ENCODE measurements at places on chromosomes 4 and X.

DNA sequence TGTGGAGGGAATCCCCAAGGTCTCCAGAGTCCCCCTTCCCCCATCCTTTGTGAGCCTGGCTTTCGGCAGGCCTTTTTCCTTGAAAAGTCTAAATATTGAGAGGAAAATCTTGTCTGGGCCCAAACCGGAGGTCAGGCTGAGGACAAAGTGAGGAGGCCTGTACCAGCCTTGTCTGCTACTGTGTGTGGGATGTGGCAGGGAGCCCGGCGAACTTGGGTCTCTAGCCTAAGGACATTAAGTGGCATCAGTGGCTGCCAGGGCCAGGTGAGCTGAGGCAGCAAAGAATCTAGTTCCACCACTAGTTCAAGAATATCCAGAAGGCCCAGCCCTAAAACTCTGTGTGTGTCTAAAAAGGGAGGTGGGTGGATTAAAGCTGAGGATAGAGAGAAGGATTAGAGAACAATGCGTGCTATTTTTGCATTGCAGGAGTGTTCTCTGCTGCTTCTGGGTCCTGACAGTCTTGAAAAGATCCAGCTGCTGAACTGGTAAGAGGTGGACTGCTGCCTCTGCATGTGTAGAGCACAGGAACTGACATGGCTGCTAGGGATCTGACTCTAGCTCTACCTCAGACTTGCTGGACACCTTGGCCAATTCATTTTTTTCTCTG lies 1.2 kb upstream of the AMER1 start:
- DNase-seq, result no peak

DNA sequence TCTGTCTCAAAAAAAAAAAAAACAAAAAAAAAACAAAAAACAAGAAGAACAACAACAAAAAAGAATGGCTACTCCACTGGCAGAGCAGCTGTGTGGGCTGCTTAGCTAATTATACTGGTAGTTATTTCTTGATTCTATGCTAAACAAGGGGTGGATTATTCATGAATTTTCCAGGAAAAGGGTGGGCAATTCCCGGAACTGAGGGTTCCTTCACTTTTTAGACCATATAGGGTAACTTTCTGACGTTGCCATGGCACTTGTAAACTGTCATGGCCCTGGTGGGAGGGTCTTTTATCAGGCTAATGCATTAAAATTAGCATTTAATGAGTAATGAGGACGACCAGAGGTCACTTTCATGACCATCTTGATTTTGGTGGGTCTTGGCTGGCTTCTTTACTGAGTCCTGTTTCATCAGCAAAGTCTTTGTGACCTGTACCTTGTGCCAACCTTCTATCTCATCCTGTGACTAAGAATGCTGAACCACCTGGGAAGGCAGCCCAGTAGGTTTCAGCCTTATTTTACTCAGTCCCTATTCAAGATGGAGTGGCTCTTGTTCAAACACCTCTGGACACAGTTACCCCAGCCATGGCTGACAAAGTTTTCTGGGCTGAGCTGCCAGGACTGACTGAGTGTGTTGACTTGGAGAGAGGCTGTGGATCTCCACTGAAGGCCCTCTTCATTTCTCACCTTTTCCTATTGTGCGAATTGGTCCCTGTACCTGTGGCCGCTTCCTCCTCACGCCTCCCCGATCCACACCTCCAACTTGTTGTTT lies 1.3 kb upstream of the OCIAD2 start:
- no peak for DNase-seq

GRCh38 chr4:9940041-9940440 lies 81.3 kb downstream of the SLC2A9 start:
- DNase-seq, result no peak

DNA sequence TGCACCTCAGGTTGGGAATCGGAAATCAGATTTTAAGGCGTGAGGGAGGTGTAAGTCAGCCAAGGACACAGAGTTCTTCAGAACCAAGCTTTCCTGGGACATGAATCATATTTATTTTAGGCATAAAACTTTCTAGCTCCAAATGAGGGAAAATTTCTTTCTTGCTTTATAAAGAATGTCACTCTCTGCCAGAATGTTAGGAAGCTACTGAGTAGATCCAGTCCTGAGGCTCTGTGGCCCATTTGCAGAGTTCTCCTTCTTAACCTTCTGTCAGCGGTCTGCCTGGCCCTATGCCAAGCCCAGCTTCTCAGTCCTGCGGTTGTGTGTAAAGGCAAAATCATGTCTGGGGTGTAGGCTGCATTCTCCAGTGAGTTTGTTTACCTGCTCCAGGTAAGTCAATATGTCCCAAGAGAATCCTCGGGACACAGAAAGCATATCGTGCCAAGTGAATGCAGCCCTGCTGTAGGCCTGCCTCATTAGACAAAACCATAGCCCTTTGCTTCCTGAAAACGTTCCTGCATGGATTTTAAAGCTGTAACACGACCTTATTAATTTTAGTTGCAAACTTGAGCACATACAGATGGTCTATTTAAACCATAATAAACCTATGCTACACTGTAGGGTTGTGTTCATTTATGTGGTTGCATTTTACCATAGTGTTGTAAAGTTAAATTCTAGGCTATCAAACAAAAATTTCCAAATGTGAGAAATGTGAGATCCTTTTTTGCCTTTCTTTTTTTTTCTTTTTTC lies 29.2 kb upstream of the CCNI start:
- no peak for DNase-seq

DNA sequence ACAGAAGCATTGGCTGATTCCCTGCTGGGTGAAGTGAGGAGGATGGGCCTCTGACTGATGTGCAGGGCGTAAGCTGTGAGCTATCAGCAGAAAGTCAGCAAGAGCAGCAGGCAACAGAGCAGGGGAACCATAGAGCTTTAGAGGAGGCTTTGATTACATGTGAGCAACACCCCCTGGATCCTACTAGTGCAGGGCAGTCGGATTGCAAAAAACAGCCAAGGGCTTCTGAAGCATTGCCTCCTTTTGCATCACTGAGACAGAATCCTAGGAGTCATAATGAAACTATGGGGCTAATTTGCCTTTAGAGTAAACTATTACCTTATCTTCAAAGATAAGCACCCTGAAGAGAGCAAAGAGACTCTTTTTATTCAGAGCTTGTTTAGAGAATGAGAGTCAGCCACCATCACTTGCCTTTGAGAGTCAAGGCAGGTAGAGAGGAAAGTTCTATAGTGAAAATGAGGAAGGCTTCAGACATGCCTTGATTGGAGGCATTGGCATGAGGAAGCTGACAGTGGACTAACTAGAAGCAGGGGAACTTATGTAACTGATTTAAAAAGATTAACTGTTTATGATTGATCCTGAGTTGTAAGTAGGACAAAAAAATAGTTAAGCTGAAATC lies 420.3 kb downstream of the PDHA2 start:
- DNase-seq, result no peak

GRCh38 chrX:45697591-45697990 lies 496.9 kb upstream of the DIPK2B start:
- no peak for DNase-seq

DNA sequence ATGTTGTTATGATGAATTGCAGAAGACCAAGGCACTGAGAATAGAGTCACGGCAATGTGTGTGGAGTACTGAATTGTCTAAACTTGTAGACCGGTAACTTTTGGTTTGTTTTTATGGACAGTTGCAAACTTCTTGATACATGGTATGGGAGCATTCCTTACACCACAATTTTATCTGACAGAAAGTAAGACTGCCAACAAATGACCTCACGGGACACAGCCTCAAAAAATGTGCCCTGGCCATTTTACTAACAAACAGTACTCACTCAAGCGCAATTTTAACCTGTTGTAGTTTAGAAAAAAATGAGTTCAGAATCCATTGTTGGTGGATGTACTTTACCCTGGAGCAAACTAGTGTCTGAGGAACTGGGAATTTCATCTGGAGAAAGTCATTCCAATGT lies 321.2 kb downstream of the CAMK2D start:
- DNase-seq, result no peak

DNA sequence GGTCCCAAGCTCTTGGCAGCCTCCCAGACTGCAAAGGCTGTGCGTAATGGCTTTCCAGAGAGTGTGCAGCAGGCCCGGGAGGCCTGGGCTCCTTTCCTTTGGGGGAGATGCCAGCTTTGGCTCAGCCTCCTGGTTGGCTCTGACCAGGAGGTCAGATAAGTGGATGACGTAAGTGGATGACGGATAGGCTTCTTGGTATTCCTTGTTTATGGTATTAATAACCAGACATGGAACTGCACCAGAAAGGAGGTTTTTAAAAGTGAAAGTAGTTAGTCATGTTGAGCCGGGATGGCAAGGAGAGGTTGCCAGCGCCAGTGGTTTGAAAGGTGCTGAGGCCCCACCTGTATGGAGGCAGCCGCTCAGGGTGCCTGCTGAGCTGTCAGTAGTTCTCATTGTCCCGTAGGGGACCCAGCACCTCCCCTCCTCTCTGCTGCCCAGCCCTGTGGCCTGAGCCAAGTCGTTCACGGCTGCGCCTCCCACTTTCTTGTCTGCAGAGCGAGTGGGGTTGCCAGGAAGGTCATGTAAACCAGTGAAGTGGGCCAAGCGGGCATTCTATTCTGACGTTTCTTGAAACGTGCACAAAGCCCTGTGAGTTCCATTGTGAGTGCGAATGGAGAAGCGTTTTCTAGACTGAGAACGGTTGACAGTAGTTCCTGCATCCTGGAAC lies 28.7 kb upstream of the STOX2 start:
- no peak for DNase-seq
